ENCODE measurements at places on chromosomes 5 and 9.

- no peak for DNase-seq
Measured at GRCh38 chr5:121399879-121400278, 451.8 kb upstream of the FTMT start.

DNA sequence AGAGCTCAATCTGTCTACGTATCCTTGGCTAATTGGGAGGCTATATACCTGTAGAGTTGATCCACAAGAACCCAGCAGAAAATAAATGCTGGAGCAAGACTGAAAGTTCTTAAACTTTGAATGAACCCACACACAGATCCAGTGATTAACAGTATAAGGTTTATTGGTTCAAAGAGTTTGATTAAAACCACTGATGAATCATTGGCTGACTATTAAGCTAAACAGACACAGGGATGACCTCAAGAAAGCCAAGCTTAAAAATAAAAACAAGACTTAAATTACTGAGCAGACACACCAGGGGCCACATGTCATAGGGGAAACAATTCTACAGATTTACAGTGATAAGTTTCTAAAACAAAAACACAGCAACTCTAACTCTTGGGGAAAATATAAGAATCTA is 163.6 kb downstream of the SPATA31D1 start:
- DNase-seq, result no peak

- DNase-seq, result no peak
Measured at GRCh38 chr9:126147186-126147935, 179.3 kb upstream of the MVB12B start.

DNA sequence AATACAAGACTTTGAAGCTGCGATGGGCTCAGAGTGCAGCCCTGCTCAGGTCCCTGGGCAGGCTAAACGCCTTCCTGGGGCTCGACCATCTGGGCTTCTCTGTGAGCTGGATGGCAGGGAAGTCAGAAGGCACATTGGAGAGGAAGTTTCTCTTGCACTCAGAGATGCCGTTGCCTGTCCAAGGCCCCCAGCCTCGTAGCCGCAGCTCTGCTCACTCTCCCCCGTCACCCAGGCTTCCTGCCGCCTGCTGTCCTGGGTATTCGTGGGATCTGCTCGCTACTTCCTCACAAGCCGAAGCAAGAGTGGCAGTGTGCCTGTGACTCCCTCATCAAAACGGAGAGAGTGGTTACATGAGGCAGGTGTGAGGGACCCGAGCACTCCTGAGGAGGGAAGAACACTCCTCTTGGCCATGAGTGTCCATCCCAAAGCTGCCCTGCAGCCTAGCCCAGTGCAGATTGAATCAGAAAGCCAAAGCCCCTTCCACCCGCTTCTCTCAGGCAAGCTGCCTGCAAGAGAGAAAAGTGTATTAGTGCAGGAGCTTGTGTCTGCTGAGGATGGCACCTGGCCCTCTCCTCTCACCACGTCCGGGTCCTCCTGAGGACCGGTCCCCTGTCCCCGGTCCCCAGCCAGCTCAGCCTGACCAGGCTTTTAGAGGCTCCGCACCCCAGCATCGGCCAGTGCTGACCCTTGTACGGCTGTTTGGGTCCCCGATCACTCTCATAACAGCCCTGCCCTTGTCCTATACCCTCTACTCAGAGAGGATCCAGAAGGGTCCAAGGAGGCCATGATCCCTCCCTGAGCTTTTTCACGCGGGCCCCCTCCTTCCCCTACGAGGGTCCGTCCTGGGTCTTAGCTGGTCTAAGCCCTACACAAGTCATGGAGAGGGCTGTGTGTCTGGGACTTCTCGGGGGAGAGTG is 7.3 kb downstream of the FCN2 start:
- DNase-seq, result no peak

GRCh38 chr5:54764102-54765090 is 221.0 kb downstream of the ESM1 start:
- no peak for DNase-seq

DNA sequence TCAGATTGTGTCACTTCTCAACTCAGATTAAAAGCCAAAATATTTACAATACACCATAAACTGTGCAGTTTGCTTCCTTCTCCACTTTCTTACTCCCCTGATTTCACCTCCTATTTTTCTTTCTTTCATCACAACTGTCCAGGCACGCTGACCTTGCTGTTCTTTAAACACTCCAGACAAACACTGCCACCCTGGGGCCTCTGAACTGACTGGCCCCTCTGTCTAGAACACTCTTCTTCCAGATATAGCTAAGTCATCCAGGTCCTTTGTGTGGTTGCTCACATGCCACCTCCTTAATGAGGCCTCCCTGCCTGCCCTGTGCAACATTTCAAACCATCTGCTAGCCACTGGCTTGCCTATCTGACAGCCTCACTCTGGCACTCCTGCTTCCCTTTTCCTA is 46.6 kb downstream of the ATG10 start:
- DNase-seq, result no peak

DNA sequence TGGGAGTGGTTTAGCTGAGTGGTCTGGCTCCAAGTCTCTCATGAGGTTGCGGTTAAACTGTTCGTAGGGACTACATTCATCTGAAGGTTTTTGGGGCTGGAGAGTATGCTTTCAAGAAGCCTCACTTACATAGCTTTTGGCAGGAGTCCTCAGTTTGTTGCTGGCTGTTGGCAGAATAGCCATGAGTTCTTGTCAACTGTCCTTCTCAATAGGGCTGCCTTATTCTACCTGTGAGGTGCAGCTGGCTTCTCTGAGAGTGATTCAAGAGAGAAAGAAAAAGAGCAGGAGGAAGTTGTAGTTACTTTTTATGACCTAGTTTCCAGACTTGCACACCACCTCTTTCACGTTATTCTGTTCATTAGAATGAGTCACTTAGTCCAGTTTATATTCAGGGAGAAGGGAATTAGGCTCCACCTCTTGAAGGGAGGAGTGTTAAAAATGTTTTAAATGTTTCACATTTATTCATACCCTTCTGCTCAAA is 33.2 kb downstream of the YTHDC2 start:
- DNase-seq, result no peak

- no peak for DNase-seq
Measured at GRCh38 chr9:134341306-134341705, 15.1 kb downstream of the RXRA start.

- DNase-seq, result no peak
Measured at GRCh38 chr9:90176901-90177300, 465.7 kb downstream of the DIRAS2 start.

GRCh38 chr5:68631884-68632283 is 416.3 kb downstream of the PIK3R1 start:
- no peak for DNase-seq

GRCh38 chr5:113050721-113051382 is 74.3 kb downstream of the DCP2 start:
- DNase-seq, result no peak

DNA sequence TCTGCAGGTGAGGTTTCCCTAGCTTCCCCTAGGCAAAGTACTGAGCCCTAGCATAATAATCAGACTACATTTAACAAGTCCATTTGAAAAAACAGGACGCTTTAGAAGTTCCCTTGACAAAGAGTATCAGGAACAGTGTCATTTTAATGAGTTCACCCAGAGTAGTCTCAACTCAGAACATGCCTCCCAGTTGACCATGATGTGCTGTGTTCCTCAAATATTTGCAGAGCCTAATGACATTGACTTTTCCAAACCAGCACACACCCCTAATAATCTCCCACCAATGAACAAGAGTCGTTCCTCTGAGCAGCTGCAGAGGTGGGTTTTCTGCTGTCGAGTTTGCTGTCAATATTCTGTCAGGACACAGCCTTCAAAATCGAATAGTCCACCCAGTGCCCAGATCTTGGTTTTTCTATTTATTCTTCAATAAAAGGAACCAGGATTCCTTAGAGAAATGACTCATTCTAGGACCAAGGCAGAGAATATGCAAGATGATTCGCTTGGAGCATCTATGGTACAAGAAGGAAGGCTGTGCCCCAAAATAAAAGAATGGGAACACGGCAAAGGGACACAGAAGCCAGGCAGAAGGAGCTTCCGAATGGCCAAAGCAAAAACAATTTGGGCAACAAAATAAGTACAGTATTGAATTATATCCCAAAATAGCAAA is 57.6 kb downstream of the OTULIN start:
- no peak for DNase-seq

GRCh38 chr9:68455451-68455850 is 85.2 kb downstream of the TMEM252 start:
- DNase-seq, result no peak

DNA sequence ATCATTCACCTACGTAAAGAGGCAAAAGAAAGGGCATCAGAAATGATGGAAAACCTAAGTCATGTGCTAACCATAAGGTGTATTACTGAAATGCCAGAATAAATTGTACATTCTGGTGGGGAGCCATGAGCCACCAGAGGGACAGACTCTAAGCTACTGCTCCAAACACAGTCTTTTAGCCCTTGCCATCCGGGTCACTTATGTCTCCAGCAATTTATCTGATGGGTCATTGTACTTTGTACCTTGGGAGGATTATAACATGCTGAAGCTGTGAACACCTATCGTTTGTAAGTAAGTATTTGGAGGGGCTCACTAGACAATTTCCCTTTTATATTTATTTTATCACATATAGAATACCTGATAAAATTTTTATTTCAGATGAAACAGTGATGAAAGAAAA is 495.1 kb downstream of the KIF4B start:
- no peak for DNase-seq

DNA sequence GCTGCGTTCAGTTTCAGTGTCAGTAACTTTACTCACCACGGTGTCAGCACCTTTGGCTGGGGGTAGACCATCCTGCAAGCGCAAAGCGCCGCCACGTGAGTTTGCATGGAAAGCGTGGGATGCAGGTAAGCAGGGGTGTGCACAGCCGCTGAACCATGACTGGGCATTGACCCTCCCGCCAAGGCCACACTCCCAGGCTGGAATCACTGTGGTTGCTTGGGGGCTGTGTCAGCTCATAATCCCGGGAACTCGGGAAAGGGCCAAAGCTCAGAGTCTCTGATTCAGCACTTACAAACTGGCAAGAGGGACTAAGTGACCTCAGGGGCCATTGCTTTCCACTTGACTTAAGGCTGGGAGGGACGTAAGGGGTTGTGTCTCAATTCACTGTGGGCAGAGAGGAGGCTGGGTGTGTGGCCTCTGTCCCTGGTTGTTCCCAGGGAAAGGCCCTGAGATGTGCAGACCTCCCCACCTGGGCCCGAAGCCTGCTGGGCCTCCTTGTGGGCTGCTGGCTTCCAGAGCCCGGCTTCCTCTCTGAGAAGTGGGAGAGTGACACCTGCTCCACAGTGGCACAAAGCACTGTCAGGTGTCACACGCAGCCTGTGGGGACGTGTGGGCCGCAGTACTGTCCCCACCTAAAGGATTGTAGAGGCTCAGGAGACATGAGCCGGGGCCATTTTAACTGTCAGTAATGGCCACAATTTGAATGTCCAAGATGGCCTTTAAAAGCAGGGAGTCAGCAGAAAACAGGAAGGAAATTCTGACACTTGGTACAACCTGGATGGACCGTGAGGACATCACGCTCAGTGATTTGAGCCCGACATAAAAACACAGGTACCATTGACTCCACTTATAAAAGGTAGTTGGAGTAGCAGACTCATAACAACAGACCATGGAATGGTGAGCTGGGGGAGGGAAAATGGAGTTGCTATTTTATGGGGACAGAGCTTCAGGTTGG is 16.7 kb downstream of the ABO start:
- DNase-seq, result no peak

DNA sequence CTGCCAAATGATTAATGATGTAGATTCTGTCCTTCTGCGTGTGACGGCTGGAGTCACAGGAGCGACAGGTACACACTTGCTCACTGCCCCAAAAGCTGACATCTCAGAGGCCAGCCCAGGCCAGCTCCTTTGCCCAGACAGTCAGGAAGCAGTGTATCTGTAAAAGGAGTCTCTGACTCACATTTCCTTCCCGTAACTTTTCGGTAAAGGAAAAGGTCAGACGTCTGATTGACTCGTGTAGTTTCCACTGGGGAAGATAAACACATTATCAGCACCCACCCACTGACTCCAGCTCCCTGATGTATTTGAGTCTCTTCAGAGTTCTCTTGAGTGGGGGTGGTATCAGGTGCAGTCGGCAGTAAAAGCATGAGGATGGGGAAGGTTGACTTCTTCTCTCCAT is 64.4 kb upstream of the WWC1 start:
- DNase-seq, result no peak

- DNase-seq, result no peak
Measured at GRCh38 chr5:140553657-140554056, 3.6 kb downstream of the SRA1 start.

DNA sequence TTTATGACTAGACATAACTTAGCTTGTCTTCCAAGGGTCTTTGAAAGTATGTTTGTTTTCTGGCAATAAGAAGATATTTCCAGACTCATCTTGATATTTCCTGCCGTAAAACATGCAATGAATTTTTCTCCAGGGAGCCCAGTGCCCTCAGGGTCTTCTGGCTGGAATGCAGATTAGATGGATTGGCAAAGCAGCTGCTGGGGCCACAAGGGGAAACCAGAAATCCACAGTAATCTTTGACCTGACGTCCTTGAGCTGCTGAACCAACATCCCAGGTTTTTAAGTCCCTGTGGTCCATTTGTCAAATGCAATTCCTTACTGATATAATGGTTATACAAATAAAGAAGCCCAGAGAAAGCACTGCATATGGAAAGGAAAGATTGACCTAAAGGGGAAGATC is 93.0 kb downstream of the THBS4 start:
- no peak for DNase-seq

GRCh38 chr5:172554562-172554961 is 86.5 kb upstream of the NEURL1B start:
- DNase-seq, result no peak

DNA sequence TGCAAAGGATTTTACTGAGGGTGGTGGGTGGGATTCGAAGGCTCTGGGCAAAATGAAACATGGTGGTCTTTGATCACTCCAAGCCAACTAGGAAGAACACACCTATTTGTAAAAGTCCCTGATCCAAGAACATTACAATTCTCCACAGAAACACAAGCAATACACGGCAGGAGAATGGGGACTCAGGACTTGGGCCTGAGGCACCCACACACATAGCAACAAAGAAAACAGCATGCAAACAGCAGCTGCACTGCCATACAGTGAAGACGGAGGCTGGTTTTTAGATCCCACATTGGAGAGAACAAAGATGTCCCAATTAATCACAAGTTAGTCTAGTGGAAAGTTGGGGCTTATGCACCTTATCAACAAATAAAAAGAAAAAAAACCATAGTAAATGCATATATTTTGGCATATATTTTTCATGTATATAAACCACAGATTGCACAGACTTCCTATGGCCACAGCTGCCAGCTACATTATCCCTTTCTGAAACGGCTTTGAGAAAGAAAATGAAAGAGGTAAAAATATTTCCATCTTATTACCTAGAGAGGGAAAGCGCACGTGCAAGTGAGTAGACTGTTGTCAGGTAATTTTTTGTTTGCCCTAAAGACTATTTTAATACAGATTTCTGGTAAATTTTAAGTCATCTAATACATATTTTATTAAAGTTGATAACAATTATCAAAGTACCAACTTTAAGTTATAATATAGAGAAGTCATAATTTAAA is 410.9 kb downstream of the BNC2 start:
- DNase-seq, result no peak

GRCh38 chr5:133741818-133742355 is 129.5 kb upstream of the FSTL4 start:
- no peak for DNase-seq

GRCh38 chr5:178624631-178625546 is 2.0 kb downstream of the CLK4 start:
- DNase-seq, result no peak
